ENCODE measurements at places on chromosomes 12 and 14.

DNA sequence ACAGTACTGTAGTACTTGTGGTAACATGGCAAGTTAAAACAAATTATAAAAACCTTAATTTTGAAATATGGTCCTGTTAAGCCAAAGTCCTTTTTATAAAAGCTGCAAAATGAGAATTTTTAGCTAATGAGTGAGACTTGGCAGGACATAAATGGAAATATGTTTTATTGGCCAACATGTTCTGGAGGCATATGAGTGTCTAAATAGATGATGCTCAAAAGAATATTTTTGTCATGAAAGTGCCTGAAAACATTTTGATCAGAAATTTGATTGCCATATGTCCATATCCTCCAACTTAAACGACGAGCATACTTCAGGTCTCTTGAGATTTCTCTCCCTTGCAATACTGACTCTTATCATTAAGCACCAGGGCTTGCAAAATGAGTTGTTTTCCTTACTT is 972.6 kb downstream of the TMTC2 start:
- DNase-seq: no peak

- DNase-seq: no peak
Observed at GRCh38 chr14:94474581-94475031, 1.4 kb downstream of the SERPINA9 start.

GRCh38 chr14:41548666-41549065 is 58.0 kb upstream of the LRFN5 start:
- DNase-seq: no peak

DNA sequence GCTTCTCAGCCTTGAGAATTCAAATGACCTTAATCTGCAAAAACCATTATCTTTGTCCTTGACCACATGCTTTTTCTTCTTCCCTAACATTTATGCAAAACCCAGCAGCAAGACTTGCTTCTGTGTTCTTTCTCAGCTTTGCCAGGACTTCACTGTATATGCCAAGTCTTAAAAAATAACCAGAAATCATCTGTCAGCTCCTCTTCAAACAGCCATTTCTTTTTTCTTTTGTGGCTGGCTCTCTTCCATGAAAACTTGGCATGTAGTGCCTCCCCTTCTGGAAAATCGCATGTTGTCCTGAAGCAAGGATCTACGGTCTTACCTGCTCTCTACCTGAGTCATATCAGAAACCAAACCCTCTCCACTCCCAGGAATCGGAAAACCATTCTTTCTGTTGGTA is 364.9 kb downstream of the RPS29 start:
- no peak for DNase-seq

DNA sequence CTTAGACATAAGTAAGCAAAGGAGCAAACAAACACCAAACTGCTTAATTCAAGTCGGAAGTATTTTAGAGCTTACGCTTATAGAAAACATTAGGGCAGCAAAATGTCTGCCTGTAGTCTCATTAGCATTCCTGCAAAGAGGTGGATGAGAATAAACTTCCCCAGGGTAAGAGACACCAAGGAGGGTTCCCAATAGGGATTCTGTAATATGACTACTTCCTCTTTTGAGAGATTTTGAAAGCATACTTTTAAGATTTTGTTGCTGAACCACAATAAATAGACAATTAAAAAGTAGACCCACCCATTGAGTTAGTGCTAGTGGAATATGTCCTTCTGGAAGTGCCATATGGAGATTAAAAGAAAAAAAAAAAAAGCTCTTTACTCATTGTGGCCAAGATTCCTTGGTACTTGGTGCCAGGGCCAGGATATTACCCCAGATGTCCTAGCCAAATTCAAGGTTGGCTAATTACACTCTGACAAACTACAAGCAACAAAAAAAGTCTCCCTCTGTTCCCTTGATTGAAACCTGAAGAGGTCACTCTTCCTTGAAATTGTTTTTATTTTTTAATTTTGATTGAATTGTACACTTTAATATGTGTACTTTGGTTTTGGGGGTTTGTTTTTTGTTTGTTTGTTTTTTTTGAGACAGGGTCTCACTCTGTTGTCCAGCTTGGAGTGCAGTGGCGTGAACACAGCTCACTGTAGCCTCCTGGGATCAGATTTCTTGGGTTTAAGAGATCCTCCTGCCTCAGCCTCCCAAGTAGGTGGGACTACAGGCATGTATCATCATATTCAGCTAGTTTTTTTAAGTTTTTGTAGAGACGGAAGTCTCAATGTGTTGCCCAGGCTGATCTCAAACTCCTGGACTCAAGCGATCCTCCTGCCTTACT is 8.7 kb downstream of the CLIP1 start:
- no peak for DNase-seq

DNA sequence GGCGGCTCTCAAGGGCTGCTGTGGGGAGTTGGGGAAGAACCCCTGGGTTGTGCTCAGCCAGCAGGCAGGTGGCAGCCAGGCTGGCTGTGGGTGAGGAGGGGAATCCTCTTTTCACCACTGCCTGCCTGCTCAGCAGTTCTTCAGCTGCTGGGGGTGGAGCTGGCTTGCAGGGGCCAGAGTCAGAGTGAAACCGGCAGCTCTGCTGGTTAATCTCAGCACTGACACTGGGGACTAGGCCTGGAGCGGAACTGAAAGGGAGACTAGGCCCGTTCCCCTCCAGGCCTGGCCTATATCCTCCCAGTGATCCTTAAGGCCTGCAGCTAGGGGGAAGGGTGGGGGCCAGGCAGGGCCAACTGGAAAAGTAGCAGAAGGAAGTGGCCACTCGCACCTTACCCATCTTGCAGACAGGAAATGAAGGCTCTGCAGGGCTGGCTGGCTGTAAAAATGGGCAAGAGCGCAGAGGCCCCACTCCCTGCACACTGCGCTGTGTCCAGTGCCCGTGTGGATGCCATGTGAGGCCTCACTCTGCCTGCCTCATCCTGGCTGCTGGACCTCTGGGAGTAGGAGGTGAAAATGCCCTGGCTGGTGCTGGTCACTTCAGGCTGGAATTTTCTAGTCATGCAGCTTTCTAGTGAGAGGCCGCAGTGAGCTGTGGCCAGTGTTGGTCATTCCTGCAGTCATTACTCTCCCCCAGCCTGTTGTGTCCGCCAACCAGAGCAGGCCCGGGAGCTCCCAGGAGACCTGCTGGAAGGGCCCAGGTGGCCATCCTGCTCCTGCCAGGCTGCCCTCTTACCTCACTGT is 39.4 kb downstream of the SH2B3 start:
- DNase-seq: peak; percentile 73

GRCh38 chr12:104720339-104721038 is 237.6 kb downstream of the SLC41A2 start:
- DNase-seq: peak; percentile 45

- peak; percentile 67 for DNase-seq
Observed at GRCh38 chr12:55930771-55931316, at the start of gene DGKA. Gene DGKA (plus strand): TSS chr12:55931162. CDS start chr12:55936504, 5,342 bp downstream.

- no peak for DNase-seq
Observed at GRCh38 chr12:10363658-10363913, 26.3 kb downstream of the KLRK1 start.

DNA sequence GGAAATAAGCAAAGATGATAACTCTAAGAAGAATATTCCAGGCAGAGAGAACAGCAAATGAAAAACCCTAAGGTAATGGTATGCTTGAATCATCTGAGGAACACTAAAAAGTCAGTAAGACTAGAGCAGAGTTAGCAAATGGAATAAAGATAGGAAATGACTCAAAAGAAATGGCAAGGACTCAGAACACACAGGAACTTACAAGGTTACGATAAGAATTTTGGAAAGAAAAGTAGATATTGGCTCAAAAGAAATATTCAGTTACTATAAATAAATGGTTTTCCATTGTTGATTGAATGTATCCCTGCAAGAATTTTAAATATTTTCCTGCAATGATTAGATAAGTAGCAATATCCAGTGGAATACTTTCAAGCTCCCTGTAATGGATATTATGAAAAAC is 705.8 kb downstream of the C12orf50 start:
- no peak for DNase-seq

DNA sequence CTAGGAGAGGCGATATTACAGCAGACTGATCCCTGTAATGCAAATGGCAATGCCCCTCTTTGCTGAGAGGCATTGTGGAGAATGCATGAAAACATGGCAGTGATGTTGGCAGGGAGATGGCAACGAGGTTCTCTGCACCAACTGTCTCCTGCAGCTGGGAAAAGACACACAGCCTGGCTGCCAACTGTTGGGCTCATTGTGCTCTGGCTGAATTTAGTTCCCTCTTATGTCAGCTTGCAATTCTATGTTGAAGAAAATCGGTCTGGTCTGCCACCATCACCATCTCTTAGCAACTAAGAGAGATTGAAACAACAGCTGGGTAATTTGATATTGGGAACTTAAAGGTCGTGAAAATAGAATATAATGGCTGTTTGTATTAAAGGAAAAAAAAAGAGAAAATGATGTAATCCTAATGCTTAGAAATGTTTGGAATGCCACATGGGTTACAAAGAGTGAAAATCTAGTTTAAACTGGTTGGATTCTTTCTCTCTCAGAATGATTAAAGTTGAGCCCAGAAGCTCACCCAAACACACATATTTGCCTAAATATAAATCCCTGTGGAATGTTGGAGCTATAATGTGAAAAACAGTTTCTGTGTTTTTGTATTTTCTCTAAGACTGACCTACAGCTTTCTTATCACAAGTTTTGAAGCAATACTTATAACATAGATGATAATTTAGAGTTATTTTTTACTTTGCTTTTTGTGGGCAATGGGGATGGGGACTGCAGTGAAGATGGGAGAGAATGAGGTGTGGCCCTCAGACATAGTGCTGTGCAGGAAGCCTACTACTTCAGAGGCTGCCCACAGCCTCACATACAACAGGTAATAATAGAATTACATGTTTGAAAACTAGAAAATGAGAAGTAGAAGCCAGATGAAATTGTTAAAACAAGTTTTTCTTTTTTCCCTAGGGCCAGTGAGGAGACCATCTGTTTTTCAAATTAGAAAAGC is 143.7 kb downstream of the AKAP6 start:
- no peak for DNase-seq

DNA sequence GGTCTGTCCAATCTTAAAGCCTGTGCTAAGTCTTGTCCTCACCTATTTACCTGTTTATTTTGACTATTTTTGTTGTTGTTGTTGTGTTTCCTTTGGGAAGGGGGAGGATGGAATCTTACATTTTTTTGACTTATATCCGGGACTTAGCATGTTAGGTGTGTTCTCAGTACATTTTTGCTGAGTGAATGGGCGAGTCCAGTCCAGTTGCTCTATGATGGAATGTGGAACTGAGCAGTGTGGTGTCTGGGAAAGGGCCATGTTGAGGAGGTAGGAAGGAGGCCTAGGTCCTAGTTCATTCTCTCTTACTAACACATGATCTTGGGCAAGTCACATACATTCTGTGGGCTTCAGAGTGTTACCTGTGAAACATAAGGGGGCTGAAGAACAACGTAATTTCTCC is 80.9 kb upstream of the SLC38A2 start:
- DNase-seq: no peak

DNA sequence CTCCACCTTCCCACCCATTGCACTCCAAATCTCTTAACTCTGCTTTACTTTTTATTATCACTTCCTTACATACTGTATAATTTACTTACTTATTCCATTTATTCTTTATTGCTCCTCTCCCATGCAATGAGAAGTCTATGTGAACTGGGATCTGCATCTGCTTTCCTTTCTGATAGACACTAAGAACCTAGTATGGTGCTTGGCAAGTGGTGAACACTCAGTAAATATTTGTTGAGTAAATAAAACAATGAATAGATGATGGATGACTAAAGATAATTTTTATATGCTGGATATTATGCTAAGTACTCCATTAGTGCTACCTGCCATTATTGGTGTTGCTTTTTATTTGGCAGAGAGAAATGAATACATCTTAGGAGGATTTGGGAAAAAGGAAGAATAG is 151.0 kb downstream of the TPH2 start:
- DNase-seq: no peak
